ENCODE measurements at places on chromosomes 7 and 10.

DNA sequence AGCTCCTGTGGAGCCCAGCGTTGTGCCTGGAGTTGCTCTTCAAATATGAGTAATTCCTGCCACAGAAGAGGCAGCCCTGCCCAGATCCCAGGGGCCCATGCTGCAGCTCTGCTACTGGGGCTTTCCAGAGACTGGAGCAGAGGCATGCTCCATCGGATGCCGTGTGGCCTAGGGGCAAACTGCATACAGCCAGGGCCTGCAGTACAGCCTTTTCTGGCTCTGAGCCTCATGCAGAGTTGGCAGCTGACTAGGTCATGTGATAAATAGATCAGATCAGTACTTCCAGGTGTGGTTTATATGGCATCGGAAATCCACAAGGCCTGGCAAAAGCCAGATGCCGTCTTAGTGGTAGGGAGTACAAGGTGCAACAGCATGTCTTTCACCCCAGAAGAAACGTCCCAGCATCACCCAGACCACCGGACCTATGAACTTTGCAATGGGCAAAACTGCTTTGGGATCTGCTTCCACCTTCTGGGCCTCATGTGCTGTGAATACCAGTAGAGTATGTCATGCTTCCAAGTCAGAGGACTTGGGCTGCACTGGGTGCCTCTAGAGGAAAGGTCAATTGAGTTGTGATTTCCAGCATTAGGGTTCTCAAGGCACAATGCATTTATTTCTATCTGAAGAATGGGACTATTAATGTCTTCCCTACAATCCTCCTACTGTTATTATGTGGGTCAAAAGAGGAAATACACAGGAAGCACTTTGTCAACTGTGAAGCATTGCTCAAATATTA is 250.7 kb upstream of the ZNF32 start:
- DNase-seq = no peak

DNA sequence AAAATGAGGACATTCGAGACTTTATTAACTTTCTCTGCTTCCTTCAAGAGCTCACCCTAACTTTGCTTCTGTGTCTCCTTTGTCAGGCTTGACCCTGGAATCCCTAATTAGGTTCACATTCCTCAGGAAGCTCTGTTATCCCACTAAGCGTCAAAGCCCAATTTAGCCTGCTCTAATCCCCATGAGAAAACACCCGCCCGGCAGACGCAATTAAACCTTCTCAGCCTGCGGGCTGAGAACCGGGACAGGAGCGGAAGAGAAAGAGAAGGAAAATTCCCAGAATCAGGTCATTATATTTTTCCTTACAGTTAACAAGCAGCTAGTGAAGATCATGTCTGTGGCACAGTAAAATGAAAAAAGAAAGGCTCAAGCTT is 93.0 kb downstream of the TNS3 start:
- no peak for DNase-seq

DNA sequence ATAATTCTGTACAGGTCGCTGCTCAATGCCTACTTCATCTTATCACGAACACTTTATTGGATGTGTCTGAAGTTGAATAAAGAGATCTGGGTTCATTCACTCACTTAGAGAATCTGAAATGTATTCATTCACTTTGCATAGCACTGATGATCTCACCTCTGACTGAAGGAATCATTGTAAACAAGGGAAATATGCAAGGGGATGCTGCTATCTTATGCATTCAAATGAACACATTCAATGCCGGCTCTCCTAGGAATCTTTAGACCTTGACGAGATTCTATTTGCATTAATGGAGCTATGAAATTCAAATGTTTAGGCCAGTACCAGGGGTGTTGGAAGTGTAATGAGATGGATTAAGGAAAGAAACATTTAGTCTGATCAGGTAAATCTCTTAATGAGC is 200.6 kb upstream of the COBL start:
- DNase-seq = no peak

- DNase-seq = no peak
Measured at GRCh38 chr7:35758421-35758820, 42.4 kb upstream of the SEPTIN7 start.

DNA sequence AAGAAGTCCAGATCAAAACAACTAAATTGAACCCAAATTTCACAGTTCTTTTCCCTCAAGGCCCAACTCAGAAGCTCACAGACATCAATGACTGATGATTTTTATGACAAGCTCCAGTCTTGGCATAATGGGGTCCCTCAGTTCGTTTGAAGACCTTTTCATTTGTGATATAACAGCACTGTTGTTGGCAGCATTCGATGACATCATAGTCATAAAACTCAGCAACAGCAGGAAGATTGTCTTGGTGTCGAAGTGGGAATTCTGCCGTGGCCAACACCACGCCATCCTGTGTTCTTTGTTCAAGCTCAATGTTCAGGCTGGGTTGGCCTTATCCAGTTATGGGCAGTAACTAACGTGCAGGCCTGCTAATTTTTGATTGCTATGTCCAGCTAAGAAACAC is 261.7 kb downstream of the C7orf25 start:
- DNase-seq = no peak

DNA sequence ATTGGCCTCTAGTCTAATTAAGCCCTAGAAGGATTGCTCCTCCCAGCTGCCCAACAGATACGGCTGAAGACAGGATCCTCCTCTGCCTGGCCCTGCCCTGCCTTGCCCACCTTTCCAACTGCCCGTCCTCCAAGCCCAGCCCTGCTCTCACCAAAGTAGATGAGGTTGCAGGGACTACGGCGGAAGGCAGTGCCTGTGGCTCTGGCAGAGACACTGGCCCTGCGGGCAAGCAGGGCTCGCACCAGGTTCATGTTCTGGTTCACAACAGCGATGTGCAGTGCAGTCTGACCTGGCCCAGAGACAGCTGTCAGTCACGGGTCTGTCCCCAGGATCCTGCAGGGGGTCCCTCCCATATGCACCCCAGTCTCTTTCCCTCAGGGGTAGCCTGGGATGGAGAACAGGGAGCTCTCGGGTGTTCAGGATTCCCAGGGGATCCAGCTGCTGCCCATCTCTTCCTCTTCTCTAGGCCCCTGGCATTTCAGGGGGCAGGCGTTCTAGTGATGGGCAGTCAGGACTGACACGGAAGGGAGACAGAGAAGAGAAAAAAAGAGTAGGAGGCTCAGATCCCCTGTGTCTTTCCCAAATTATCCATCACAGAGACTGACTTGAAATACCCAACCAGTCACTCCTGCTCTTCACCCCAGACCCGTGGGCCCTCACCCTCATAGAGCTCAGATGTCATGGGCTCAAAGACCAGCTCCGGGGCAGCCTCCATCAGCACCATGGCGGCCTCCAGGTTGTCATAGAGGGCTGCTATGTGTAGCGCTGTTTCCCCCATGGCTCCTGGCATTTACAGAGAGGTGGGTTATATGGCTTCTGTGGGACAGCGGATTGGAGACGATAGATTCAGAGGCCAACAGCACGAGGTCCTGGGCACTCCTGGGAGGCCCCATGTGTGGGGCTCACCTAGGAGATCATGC is 8.3 kb downstream of the TRPV6 start:
- no peak for DNase-seq

DNA sequence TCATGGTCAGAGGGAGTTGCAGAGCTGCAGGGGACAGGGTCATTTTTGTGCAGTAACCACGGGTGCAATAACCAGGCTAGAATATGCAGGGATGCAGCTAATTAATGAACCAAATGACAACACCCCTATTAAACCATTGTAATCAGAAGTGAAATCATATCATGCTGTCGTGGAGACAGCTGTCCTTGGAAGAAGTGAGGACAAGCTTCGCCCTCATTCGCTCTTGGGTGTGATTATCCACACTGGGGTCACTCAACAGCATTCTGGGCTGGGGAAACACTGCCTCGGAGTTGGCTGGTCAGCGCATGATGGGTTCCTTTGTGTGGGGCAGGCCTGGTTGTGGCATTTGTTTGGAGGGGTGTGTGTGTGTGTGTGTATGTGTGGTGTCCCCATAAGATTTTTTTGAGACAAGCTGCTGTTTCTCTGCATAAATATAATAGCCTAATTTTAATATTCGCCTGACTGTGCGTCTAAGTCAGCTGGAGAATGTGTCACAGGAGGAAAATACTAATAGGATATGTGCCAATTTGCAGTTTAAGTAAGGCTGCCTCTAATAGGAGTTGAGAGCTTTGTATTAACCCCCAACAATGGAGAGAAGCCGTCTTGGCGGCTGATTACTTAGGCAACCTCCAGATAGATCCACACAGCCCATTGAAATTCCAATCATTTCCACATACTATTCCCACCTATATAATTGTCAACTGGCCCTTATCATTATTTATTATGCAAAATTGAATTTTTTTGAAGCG is 149.4 kb downstream of the DNAJB6 start:
- no peak for DNase-seq

DNA sequence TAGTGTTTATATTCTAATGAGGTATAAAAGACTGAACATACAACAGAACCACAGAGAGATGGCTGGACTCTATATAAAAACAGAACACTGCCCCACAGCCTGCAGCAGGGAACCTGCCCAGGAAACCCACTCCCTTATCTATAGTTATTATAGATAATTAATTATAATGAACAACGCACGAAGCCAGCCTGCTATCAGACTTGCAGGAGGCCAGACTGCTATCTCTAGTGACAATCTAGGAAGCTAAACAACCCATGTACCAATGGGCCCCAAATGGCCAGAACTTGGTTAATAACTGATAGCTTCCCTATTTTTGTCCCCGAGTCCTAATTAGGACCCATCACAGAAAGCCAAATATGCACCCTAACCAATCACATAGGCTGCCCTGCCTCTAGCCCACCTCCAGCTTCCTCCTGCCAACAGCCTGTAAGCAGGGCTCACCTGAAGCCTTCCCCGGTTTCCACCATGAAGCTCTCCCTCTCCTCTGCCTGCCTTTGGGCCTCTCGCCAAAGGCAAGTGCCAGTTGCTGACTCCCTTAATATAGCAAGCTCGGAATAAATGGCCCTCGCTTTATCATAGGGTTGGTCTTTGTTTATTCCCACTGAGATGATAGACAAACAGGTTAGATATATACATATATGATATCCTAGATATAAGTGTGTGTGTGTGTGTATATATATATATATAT is 74.5 kb downstream of the SYPL1 start:
- DNase-seq = no peak

DNA sequence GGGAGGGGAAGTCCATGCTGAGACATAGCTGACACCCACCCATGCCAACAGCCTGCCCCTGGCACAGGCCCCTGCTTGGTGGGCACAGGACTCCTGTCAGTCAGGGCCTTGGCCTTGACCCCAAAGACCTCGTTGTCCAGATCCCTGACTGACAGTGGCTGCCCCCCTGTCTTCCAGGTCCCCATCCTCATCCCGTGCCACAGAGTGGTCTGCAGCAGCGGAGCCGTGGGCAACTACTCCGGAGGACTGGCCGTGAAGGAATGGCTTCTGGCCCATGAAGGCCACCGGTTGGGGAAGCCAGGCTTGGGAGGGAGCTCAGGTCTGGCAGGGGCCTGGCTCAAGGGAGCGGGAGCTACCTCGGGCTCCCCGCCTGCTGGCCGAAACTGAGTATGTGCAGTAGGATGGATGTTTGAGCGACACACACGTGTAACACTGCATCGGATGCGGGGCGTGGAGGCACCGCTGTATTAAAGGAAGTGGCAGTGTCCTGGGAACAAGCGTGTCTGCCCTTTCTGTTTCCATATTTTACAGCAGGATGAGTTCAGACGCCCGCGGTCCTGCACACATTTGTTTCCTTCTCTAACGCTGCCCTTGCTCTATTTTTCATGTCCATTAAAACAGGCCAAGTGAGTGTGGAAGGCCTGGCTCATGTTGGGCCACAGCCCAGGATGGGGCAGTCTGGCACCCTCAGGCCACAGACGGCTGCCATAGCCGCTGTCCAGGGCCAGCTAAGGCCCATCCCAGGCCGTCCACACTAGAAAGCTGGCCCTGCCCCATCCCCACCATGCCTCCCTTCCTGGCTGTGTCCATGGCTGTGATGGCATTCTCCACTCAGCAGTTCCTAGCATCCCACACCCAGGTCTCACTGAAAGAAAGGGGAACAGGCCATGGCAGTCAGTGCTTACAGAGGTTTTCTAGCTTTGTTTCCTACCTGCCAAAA is 197.2 kb downstream of the EBF3 start:
- no peak for DNase-seq

DNA sequence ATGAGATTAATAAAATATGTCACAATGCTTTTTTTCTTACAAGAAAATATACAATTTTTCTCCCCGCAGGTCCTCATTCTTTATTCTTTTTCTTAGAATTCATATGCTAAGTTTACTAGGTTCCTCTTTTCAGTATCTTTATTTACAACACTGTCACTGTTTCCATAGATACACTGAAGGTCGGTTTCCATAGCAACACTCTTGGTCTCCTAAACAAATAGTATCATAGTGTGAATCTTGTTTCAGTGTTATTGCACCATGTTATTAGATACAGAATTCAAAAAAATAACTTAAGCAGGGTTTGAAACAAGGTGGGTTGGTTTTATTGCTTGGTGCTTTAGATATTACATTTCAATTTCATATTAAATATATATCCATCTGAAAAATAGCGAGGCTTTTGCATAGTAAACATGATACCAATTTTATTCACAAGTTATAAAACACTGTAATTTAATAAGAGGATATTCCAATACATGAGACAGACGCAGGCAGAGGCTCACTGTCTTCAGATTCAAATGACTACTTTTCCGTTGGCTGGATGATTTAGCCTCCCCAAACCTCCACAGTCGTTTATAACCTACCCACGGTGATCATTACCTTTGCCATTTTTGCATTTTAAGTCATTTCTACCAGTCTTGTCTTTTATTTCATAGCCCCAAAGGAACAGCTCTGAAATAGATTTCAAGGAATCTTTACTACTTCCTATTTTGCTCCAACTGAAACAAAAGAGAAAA is 88.9 kb upstream of the KLF6 start:
- no peak for DNase-seq

DNA sequence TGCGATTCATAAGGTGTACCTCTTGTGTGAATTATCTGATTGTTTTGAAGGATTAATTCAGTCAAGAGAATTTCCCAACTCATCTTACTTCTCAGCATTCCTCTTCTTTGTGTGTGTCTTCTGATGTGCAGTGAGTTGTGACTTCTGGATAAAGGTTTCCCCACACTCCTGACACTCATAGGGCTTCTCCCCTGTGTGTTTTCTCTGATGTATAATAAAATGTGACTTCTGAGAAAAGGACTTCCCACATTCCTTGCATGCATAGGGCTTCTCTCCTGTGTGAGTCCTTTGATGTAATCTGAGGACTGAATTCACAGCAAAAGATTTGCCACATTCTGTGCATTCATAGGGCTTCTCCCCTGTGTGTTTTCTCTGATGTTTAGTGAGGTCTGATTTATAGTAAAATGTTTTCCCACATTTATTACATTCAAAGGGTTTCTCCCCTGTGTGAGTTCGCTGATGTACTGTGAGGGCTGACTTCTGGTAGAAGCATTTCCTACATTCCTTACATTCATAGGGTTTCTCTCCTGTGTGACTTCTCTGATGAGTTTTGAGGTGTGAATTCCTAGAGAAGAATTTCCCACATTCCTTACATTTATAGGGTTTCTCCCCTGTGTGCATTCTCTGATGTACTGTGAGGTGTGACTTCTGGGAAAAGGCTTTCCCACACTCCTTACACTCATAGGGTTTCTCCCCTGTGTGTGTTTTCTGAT is 24.2 kb downstream of the ZNF25 start:
- no peak for DNase-seq

DNA sequence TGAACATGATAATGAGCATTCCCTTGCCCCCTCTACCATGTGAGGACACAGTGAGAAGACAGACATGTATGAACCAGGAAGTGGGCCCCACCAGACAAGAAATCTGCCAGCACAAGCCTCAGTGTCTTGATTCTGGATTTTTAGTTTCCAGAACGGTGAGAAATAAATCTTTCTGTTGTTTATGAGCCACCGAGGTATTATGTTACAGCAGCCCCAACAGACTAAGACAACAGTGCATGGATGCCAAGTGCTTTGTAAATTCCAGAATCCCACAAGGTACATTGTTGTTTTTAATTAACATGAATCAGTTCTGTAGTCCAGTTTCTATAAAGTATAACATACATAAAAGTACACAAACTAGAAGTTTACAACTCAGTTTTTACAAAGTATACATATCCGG is 162.2 kb downstream of the ARHGAP21 start:
- no peak for DNase-seq
